Stimulated activated CD8-positive, alpha-beta memory T cell treated with anti-CD3 and anti-CD28 coated beads, Interleukin-2, amount 100 ng/mL, for 48 hours (primary cell): ENCODE measurements at places on chromosomes 2 and 18.

GRCh38 chr2:140465301-140465700, 1665.5 kb downstream of the LRP1B start:
- DNase-seq, result no peak

- DNase-seq, result no peak
Observed at GRCh38 chr2:112615051-112615450, 30.6 kb downstream of the CHCHD5 start.

DNA sequence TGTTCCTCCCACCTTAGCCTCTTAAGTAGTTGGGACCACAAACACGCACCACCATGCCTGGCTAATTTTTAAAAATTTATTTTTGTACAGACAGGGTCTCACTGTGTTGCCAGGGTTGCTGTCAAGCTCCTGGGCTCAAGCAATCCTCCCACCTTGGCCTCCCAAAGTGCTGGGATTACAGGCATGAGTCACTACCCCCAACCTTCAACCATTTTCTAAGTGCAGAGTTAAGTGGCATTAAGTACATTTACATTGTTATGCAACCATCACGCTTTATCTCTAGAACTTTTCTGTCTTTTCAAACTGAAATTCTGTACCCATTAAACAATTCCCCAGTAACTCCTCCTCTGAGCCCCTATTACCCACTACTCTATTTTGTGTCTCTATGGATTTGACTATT, 45.9 kb upstream of the AFF3 start:
- DNase-seq, result no peak

GRCh38 chr2:76975752-76976151, 546.4 kb downstream of the LRRTM4 start:
- DNase-seq, result no peak

- DNase-seq, result no peak
Observed at GRCh38 chr2:201768918-201769317, 11.8 kb downstream of the ALS2 start.

DNA sequence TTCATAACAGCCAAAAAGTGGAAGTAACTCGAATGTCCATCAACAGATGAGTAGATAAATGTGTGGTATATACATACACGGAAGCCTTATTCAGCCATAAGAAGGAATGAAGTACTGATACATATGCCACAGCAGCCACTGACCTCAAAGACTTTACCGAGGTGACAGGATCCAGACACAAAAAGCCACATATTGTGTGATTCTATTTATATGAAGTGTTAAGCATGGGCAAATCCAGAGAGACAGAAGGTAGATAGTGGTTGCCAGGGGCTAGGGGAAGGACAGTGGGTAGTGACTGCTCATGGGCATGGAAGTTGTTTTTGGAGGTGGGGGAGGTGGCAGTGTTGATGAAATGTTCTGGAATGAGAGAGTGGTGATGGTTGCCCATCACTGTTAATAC, 33.9 kb downstream of the ZAP70 start:
- no peak for DNase-seq

GRCh38 chr2:113890253-113891235, 655 bp downstream of the ACTR3 start:
- DNase-seq, result peak; percentile 55

DNA sequence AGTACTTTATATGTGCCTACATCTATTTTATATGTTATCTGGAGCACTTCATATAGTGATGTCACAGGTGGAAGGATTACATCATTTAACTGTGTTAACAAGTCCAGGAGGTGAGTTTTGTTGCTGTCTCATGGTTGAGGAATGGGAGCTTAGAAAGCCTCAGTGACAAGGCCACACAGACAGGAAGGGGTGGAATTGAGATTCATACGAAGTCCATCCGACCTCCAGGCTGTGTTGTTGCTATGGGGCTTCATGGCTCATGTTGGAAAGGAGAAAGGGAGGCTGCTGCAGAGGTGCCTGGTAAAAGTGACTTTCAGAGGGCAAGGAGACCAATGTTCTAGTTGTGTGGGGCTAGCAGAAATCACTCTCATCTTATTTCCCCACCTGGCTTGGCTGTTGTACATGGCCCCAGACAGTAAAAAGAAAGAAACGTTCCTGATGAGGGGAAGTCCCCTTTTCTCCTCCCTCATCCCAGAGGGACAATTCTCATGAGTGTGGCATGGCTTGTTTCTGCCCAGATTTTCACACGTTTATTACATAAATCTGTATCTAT, 31.0 kb upstream of the GREB1 start:
- DNase-seq, result no peak

- DNase-seq, result no peak
Observed at GRCh38 chr2:223971-224760, 39.7 kb downstream of the SH3YL1 start.

GRCh38 chr18:59627414-59627813, 69.8 kb downstream of the CCBE1 start:
- no peak for DNase-seq

DNA sequence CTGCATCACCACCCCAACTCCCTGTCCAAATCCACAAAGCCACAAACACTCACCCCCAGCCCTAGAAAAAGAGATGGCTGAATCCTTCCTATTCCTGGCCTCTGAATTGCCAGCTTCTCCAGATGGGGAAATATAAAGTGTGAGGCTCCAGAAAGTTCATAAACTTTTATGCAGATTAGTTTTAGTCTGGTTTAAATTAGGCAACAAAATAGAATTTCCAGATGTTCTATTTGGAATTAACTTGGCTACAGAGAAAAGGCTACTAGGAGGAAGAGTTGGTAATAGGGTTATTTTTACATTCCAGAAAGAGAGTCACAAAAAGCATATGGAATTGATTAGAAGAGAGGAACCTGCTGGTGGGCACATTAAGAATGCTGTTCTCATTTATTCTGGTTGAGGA, 56.0 kb downstream of the EN1 start:
- no peak for DNase-seq

DNA sequence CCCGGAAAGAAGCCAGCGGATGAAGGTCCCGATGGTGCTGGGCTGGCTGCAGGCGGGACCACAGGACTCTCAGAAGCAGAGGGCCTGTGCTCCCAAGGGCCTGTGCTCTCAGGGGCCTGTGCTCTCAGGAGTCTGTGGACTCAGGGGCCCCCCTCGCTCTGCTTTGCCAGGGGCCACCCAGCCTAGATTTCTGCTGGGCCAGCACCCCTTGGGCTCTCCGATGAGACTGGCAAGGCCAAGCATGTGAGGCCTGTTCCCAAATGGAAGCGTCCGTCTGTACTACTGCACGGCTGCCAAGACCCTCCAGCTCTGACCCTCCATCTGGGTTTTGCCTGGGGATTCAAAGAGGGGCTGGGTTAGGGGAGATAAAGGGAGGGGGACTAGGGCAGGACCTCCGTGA, 54.6 kb downstream of the SH3BP4 start:
- DNase-seq, result no peak

GRCh38 chr2:111932841-111933291, 34.5 kb downstream of the MERTK start:
- DNase-seq, result no peak

DNA sequence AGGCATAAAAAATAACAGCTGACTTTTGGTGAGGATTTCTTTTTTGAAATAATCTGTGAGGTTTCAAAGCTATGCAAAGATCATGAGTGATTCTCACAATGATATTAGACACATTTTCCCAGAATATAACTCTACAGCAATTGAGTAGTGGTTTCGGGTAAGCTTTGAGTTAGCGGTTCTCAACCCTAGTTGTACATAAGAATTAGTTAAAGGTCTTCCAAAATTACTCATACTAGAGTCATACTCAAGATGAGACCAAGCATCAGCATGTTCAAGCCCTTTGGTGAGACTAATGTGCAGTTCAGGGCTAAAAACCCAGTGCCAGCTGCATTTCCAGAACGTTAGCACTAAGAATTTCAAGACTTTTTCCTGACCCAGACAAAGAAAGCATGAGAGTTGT, 31.1 kb downstream of the DSG4 start:
- no peak for DNase-seq

GRCh38 chr2:53006980-53007379, 760.6 kb upstream of the CHAC2 start:
- DNase-seq, result no peak
